ENCODE measurements at places on chromosomes 11 and 22. TPM values are rescaled to one million over a fixed set of nuclear protein-coding genes. Genes with fewer than 3 reads are reported as not detected.

Gene OR51E2
- total RNA-seq: not detected

Gene SCGB2A2
- total RNA-seq: not detected

Gene TNNT3
- total RNA-seq: 44.9 TPM

Gene TMEM86A
- total RNA-seq: 8.6 TPM

Gene CCDC73
- total RNA-seq: not detected

Gene USP2
- total RNA-seq: 102 TPM

Gene SRRD
- 26.3 TPM for total RNA-seq

Gene RGL4
- not detected for total RNA-seq

Gene C1QTNF5
- total RNA-seq: 12.4 TPM

DNA sequence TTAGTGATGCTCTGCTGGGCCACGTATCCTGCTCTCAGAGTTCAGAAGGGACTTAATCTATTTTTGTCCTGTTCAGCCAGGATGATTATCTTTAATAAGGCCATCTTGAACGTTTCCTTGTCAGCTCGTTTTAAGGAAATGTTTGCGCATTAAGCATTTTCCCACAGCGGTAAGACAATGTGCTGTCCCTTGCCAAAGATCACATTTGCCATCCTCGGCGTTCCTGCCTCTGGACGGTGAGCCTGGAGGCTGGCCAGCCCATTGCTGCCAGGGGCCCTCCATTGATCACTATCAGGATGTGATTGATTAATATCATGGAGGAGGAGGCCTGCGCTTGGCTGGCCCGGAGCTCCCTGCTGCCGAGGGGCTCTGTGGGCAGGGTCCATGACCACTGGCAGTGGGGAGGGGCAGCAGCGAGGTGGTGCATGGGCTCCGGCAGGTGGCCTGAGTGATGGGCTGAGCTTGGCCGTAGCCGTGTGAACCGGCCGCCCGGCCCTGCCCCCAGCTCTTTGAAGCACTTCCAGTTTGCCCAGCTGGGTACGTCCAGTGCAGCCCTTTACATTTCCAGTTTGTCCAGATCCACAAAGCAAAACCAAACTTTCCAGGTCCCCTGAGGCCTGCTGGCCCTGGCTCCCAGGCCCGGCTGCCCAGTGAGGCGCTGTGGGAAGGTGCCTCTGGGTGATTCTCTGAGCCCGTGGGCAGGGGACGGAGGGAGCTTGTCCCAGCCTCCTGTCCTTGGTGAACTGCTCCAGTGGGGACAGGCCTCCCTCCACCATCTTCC lies 49.5 kb upstream of the SMIM38 start:
- no peak overlapping the region for H3K27ac ChIP-seq
- no peak for DNase-seq
- H3K27me3 ChIP-seq: peaks cover 5% of the 10 kb centered on the region
- no peaks in the 10 kb centered on the region for H3K36me3 ChIP-seq

GRCh38 chr11:1916132-1916985 lies 3.1 kb upstream of the TNNT3 start:
- H3K4me3 ChIP-seq: no peak overlapping the region
- H3K4me1 ChIP-seq: peaks cover 52% of the 10 kb centered on the region
- H3K27me3 ChIP-seq: no peaks in the 10 kb centered on the region
- H3K36me3 ChIP-seq: no peaks in the 10 kb centered on the region
- DNase-seq: peak; percentile 23

- no peak for DNase-seq
- H3K4me1 ChIP-seq: no peaks in the 10 kb centered on the region
- H3K27ac ChIP-seq: no peak overlapping the region
Measured at GRCh38 chr22:49487950-49488349, 339.7 kb downstream of the BRD1 start.

- peaks cover 77% of the 10 kb centered on the region for H3K4me1 ChIP-seq
- peaks cover 5% of the 10 kb centered on the region for H3K36me3 ChIP-seq
- no peaks in the 10 kb centered on the region for H3K27me3 ChIP-seq
- no peak overlapping the region for H3K4me3 ChIP-seq
Measured at GRCh38 chr22:42902875-42903510, 45.9 kb upstream of the ARFGAP3 start.

- H3K4me1 ChIP-seq: peaks cover 6% of the 10 kb centered on the region
- no peak overlapping the region for H3K27ac ChIP-seq
- DNase-seq: no peak
Measured at GRCh38 chr22:28171115-28171514, 252.1 kb upstream of the PITPNB start.

GRCh38 chr11:134413826-134414731 lies 2.0 kb upstream of the B3GAT1 start:
- no peaks in the 10 kb centered on the region for H3K4me1 ChIP-seq
- no peaks in the 10 kb centered on the region for H3K36me3 ChIP-seq
- DNase-seq: no peak
- no peak overlapping the region for H3K4me3 ChIP-seq
- H3K27ac ChIP-seq: no peak overlapping the region

GRCh38 chr11:114298710-114299109 lies 2.5 kb downstream of the NNMT start:
- peak overlapping the region; percentile 92 for H3K27ac ChIP-seq
- no peak for DNase-seq
- no peaks in the 10 kb centered on the region for H3K27me3 ChIP-seq
- peak overlapping the region; percentile 55 for H3K4me3 ChIP-seq
- H3K36me3 ChIP-seq: peaks cover 36% of the 10 kb centered on the region

- H3K4me3 ChIP-seq: no peak overlapping the region
- H3K36me3 ChIP-seq: no peaks in the 10 kb centered on the region
- H3K27ac ChIP-seq: peak overlapping the region; percentile 13
- no peaks in the 10 kb centered on the region for H3K27me3 ChIP-seq
- H3K4me1 ChIP-seq: peaks cover 21% of the 10 kb centered on the region
Measured at GRCh38 chr11:12417691-12418611, 40.6 kb downstream of the PARVA start.

DNA sequence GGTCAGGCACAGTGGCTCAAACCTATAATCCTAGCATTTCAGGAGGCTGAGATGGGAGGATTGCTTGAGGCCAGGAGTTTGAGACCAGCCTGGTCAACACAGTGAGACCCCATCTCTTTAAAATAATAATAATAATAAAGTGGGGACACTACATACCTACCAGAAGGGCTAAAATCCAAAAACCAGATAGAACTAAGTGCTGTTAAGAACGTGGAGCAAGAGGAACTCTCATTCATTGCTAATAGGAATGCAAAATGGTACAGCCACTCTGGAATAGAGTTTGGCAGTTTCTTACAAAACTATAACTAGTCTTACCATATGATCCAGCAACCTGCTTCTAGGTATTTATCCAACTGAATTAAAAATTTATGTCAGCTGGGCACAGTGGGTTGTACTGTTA lies 9.6 kb downstream of the CKAP5 start:
- no peak overlapping the region for H3K4me3 ChIP-seq
- no peak for DNase-seq
- H3K36me3 ChIP-seq: no peaks in the 10 kb centered on the region
- H3K27ac ChIP-seq: no peak overlapping the region

DNA sequence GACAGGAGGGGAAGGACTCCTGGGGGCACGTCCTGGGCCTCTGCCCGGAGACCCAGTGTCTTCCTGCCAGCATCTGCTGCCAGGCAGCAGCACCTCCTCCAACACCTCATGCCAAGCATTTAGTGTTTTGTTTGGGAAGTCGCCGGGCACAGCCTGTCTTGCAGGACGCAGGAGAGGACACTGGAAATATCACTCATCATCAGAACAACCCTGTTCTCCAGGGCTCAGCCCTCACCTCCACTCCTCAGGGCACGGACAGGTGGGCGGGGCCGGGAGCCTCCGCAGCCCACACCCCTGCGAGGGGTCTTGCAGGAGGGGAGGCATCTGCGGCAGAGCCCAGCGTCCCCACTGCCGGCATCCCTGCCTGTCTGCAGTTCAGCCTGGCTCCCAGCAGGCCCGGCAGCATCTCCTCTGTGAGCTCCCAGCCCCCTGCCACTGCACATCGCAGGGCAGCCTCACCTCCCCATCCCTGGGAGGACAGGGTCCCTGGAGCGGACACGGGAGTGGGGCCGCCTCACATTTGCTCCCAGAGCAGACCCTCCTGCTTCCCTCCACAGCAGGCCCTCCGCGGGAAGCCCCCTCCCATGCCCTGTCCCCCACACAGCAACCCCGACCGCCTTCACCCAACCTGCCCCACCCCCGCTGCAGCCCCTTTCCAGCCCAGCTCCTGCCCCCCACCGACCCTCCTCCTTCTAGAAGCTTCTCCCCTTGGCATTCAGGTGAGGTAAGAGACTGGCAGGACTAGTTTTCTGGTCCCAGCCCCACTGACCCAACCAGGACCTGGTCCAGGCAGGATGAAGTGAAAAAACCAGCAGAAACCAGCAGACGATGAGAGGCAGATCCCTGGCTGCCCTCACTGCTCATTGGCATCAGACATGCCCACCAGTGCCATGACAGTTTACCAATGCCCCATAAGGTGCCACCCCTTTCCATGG lies 72.7 kb downstream of the BRD1 start:
- H3K27ac ChIP-seq: no peak overlapping the region
- H3K4me1 ChIP-seq: no peaks in the 10 kb centered on the region
- no peak overlapping the region for H3K4me3 ChIP-seq
- no peak for DNase-seq
- peaks cover 26% of the 10 kb centered on the region for H3K27me3 ChIP-seq
- H3K36me3 ChIP-seq: no peaks in the 10 kb centered on the region

GRCh38 chr11:86814775-86815174 lies 14.4 kb downstream of the PRSS23 start:
- no peak for DNase-seq
- no peaks in the 10 kb centered on the region for H3K36me3 ChIP-seq
- no peak overlapping the region for H3K4me3 ChIP-seq

- no peak overlapping the region for H3K4me3 ChIP-seq
- H3K27ac ChIP-seq: no peak overlapping the region
- H3K27me3 ChIP-seq: no peaks in the 10 kb centered on the region
- no peaks in the 10 kb centered on the region for H3K36me3 ChIP-seq
- peaks cover 70% of the 10 kb centered on the region for H3K4me1 ChIP-seq
Measured at GRCh38 chr22:45682064-45682463, 10.4 kb downstream of the ATXN10 start.

DNA sequence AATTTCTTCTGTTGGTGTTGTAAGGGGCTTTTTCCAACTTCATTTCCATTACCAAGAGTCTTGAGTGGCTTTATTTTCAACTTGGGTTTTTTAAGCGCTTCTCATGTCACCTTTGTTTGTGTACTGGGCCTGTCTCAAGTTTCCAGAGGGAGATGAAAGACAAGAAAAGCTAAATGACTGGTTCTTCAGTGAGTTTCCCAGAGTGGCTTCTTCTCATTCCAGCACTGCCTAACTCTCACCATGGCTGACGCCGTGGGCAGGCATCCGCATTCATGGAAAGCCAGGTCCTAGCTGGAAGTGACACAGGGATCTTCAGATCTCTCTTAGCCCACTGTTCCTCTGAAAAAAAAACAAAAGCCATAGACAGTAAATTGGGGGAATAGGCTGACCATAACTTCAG lies 28.6 kb downstream of the MARK2 start:
- H3K4me1 ChIP-seq: peaks cover 69% of the 10 kb centered on the region
- no peak overlapping the region for H3K27ac ChIP-seq
- no peaks in the 10 kb centered on the region for H3K27me3 ChIP-seq
- DNase-seq: no peak
- no peaks in the 10 kb centered on the region for H3K36me3 ChIP-seq
- no peak overlapping the region for H3K4me3 ChIP-seq

DNA sequence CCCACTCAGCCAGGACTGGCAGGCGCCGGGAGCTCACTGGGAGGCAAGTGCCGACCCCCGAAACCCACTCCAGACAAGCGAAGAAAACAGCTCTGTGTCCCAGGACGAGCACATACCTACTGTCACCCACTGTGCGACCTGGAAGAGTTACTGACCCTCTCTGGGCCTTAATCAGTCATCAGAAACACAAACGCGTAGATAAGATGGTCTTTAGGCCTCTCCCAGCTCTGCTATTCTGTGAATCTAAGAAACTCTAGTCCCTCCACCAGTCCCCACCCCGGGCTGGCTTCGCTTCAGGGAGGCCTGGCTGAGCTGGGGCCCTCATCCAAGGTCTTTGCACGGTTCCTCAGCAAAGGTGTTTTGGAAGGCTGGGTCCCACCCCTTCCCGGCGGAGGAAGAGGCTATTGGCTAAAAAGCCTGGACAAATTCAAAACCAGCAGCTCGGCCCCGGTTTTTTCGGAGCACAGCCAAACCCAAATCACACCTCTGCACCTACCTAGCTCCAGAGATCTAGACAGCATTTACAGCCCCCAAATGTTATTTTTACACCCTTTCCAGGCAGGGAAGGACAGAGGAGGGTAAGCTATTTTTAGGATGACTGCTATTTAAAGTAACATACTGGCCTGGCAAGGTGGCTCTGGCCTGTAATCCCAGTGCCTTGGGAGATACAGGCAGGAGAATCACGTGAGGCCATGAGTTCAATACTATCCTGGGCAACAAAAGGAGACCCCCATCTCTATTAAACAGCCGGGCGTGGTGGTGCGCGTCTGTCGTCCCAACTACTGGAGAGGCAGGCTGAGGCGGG lies 13.2 kb upstream of the HDHD5 start:
- peak overlapping the region; percentile 96 for H3K27ac ChIP-seq
- H3K36me3 ChIP-seq: no peaks in the 10 kb centered on the region
- H3K27me3 ChIP-seq: no peaks in the 10 kb centered on the region
- DNase-seq: peak; percentile 55
- H3K4me1 ChIP-seq: no peaks in the 10 kb centered on the region
- peak overlapping the region; percentile 66 for H3K4me3 ChIP-seq

DNA sequence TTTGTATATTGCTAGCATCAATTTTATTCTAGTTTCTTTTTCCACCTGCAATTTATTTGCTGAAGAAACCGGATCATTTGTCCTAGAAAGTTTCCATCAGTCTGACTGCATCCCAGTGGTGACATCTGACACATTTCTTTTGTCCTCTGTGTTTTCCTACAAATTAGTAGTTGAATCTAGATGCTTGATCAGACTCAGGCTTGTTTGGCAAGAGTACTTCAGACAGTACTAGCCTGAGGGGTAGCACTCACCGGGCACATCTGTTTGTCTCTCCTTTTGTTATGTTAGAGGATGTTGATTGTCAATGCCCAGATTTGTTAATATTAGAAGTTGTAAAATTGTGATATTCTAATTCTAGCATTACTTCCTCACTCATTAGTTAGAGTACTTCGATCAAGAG lies 204.8 kb downstream of the SWAP70 start:
- no peak overlapping the region for H3K4me3 ChIP-seq
- DNase-seq: no peak
- H3K27ac ChIP-seq: no peak overlapping the region
- no peaks in the 10 kb centered on the region for H3K27me3 ChIP-seq

DNA sequence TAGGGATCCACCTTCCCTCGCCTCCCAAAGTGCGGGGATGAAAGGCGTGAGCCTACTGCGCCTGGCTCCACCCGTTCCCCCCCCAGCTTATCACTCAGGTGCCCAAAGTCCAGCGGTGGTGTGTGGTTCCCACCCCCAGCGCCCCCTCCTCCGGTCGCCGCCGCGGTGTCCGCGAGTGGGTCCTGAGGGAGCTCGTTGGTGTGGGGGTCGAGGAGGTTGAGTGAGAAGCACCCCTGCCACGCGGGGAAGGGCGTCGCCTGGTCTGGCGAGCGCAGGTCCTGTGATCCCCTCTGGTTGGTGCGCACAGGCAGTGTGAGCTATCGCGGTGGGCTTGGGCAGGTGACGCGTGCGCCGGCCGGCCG lies 3900.6 kb upstream of the OR11H1 start:
- H3K27me3 ChIP-seq: no peaks in the 10 kb centered on the region
- no peaks in the 10 kb centered on the region for H3K36me3 ChIP-seq
- H3K4me1 ChIP-seq: no peaks in the 10 kb centered on the region
- no peak overlapping the region for H3K27ac ChIP-seq
- DNase-seq: no peak

- no peaks in the 10 kb centered on the region for H3K36me3 ChIP-seq
- no peak overlapping the region for H3K4me3 ChIP-seq
- H3K27me3 ChIP-seq: no peaks in the 10 kb centered on the region
- no peak overlapping the region for H3K27ac ChIP-seq
- H3K4me1 ChIP-seq: peaks cover 3% of the 10 kb centered on the region
- peak; percentile 47 for DNase-seq
Measured at GRCh38 chr22:33000342-33001280, 57.6 kb downstream of the SYN3 start.

Data from heart right ventricle (tissue), 16 donors.